ENCODE measurements at places on chromosomes 4 and X.

- no peak for DNase-seq
Measured at GRCh38 chr4:14856934-14857235, 145.4 kb upstream of the CPEB2 start.

DNA sequence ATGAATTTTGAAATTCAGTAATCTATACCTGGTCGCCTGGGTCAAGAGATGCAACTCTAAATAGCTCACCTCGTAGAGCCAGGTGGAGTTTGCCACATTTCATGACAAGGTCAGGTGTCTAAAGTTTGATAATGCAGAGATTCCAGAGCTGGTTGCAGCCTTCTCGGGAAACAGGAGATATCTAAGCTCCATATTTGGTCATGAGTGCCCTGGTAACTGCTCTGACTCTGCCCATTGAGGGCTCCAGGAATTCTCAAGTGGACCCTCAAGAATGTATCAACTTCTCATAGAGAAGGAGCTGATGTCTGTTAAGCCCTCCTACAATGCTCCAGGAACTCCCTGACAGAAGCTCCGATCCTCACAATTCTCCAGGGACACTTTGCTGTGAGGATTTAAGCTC lies 33.2 kb upstream of the TSPAN5 start:
- no peak for DNase-seq

GRCh38 chr4:45568694-45569093 lies 555.2 kb downstream of the GABRG1 start:
- no peak for DNase-seq

DNA sequence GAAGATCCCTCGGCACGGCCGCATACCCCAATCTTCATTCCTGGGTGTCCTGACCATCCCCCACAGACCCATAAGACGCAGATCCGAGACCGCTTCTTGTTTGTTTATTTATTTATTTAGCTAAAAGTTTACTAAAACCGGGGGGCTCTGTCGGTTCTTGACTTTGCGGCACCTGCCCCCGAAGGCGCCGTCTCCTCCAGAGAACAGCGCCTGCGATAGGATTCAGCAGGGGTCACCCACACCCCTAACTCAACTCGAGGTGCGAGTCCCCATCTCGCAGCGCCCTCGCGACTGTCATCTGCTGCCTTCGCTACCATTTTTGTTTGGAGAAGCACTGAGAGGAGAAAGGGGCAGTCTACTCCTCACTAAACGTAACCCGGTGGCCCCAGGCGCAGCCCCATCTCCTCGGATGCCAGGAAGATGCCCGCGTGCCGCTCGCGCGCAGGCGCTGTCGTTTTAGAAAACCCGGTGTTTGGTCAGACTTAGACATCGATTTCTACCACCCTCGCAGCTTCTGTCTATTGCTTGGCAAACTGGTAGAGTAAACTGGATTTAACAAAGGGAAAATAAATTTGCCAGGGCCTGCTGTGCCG lies 18.9 kb upstream of the GPR101 start:
- no peak for DNase-seq

GRCh38 chrX:16137416-16138107 lies 14.2 kb downstream of the GRPR start:
- DNase-seq, result no peak

GRCh38 chr4:127708985-127709384 lies 21.2 kb upstream of the SLC25A31 start:
- DNase-seq, result peak; percentile 83

DNA sequence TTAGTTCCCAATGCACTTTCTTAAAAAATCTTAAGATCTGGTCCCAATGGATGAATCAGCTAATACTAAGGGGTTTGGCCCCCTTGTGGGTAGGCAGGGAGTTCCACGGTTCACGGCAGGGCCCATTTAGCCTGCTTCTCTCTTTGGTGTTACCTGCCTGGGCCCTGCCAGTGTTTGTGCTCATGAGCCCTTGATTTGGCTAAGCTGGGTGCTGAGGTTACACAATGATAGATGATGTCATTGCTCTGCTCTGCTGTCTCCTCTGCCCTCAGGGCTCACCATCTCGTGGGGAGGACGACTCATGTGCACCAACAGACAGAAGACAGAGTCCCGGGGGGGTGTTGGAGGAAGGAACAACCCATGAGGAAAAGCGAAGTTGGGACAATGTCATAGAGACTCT lies 24.4 kb downstream of the RTL5 start:
- DNase-seq, result no peak

GRCh38 chrX:69133921-69134542 lies 31.2 kb downstream of the PJA1 start:
- DNase-seq, result no peak

DNA sequence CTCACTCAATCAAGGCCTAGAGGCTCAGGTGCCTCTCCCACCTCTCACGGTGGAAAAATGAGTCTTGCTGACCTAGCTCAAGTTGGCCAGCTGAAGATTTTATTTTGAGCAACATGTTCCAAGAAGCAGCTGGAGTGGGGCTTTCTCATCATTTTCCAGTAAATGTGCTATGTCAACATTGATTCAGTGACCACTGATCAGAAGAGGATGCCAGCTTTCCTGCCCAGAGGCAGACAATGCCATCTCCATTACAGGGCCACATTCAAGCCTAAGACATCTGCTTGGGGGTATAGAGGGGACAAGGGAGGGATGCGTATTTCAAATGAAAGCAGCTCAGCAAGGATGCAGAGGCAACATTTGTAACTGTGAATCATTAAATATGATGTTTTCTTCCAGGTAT lies 3.0 kb downstream of the MEPE start:
- DNase-seq, result no peak

- DNase-seq, result no peak
Measured at GRCh38 chr4:23878912-23879732, 10.7 kb downstream of the PPARGC1A start.

- no peak for DNase-seq
Measured at GRCh38 chr4:154982187-154983047, 201.3 kb downstream of the RBM46 start.

GRCh38 chr4:17126321-17126966 lies 228.0 kb upstream of the LDB2 start:
- DNase-seq, result no peak

GRCh38 chr4:76626686-76627465 lies 191.8 kb downstream of the SHROOM3 start:
- no peak for DNase-seq

GRCh38 chr4:7806338-7807090 lies 133.1 kb downstream of the AFAP1 start:
- DNase-seq, result no peak

DNA sequence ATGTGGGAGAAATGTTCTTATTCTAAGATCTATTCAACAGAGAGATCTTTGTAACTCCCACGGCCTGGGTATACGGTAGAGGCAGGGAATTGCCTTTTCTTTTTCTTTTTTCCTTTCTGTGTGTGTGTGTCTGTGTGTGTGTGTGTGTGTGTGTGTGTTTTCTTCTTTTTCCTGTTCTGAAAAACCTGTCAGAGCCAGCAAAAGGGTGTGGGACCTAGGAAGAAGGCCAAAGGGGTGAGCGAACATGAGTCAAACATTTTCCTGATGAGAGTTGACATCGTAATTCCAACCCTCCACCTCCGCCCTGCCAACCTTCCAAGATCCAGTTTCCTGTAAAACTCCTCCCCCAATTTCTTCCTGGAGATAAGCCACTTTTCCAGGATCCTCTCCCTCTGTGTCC lies 2.8 kb upstream of the CHIC2 start:
- no peak for DNase-seq

DNA sequence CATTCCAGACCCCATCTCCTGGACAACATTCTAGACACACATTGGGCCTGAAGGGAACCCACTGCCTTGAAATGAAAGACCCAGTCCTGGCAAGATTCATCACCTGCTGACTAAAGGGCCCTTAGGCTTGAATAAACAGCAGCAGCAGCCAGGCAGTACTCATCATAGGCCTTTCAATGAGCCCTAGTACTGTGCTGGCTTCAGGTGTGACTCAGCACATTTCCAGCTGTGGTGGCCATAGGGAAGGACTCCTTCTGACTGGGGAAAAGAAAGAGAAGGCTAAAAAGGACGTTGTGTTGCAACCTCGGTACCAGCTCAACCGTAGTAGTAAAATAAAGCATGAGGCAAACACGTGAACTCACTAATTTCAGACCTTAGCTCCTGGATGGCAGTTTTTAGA lies 344.0 kb downstream of the ACTRT1 start:
- no peak for DNase-seq

GRCh38 chr4:141448490-141448889 lies 187.9 kb upstream of the IL15 start:
- no peak for DNase-seq

- peak; percentile 66 for DNase-seq
Measured at GRCh38 chrX:101485212-101485949, at the start of gene ARMCX4. TSS of gene ARMCX4 (plus strand) at chrX:101485456. CDS start at chrX:101488590, 3,134 bp downstream.

DNA sequence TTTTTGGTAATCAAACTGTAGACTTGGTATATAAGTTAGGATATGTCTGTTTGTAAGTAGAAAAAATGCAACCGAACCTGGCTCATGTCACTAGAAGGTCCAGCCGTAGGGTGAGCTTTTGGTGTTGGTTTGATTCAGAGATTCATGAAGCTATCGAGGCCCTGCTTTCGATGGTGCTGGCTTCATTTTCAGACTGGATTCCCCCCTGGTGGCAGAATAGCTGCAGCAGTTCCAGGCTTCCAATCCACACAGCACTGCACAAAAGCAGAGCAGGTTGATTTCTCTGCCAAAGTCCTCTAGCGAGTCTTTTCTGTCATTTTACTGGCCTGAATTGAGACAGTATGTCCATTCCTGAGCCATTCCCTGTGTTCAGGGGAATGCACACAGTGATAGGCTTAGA lies 33.1 kb downstream of the PDK3 start:
- no peak for DNase-seq

- no peak for DNase-seq
Measured at GRCh38 chr4:185879666-185880312, 67.8 kb upstream of the SORBS2 start.

DNA sequence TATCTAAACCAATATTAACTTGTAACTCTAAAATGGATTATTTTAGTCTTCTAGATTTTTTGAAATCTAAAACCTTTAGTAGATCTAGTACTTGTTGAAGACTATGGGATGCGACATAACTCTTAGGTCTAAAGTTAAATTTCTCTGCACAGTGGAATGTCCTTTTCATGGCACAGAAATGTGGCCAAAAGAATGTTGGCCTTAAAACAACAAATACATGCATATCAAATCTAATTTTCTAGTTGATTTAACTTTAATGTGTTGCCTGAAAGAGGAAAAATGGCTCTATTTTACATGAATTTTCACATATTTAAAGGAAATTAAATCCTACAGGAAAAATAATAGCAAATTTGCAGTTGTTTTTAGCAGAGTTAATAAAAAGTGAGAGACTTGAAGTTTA lies 30.3 kb downstream of the NFKB1 start:
- DNase-seq, result no peak

DNA sequence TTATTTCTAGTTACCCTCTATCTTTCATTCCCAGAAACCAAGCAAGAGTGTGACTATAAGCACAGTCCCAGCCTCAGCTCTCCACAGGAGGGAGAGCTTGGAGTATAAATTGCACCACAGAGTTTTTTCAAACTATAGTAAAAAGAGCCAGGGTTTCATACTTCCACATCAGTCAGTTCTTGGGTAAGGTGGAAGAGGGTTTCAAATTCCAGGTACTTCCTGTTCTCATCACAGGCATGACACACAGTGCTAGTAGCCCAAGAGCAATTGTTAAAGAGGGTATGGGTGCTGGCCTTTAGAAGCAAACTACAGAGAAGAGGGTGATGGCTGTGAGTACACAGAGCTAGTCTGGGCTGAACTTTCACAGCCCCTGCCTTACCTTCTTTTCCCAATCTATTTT lies 5.7 kb upstream of the IL1RAPL1 start:
- DNase-seq, result no peak

DNA sequence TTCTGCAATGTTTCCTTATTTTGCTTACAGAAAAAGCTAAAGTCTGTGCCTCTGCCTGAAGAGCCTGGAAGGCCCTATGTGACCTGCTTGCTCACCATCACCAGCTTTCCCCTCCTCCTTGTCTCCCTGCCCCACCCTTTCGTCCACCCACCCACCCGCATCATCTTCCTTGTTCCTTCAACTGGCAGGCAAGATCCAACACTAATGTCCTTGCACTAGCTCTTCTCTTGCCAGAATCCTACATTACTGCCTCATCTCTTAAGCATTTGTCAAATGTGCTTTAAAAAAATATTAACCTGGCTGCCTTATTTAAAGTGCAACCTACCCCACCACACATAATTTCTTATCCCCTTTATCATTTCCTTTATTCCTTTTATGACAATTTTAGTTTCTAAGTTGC lies 165.1 kb upstream of the PPP3CA start:
- no peak for DNase-seq

- no peak for DNase-seq
Measured at GRCh38 chr4:20433097-20433705, 181.5 kb downstream of the SLIT2 start.

DNA sequence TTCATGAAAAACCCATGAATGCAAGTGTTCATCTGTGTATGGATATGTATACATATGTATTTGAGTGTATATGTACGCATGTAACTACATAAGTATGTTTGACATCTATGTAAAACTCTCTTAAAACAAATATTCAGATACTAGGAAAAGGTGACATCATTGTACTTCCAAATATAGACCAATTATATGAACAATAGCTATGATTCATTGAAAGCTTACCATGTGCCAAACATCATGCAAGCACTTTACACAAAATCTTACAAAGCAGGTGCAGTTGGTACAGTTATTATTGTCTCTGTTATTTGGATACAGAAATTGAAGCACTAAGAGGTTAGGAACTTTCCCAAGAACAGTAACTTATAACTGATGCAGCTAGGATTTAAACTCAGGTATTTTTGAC lies 21.4 kb downstream of the MAGEB17 start:
- DNase-seq, result no peak

Measured in NCI-H1105 (cell line).